ENCODE measurements at places on chromosomes 16 and 17.

DNA sequence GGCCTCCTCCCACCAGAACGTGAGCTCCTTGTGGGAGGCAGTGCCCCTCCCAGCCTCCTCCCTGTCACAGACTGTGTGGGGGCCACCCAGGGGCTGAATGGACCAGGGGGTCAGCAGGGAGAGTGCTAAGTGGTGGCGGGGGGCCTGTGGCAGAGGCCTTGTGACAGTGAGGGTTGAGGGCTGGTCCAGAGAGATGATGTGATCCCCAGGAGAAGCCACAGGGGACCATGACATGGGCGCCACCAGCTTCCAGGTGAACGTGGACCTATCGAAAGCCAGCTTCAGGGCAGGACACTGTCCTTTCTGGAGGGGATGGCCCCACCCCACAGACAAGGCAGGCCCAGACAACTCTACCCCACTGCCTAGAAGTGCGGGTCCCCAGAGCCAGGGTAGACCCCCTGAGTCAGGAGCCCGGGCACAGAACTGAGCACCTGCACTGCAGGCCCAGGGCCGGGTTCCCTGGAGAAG, 3.1 kb downstream of the SPSB3 start:
- DNase-seq, result no peak

GRCh38 chr16:50393858-50394802, 25.3 kb upstream of the BRD7 start:
- DNase-seq, result no peak

GRCh38 chr17:19237389-19238166, 412 bp downstream of the EPN2 start:
- peak; percentile 75 for DNase-seq

GRCh38 chr17:48139944-48140343, 32.4 kb downstream of the SNX11 start:
- DNase-seq, result no peak

DNA sequence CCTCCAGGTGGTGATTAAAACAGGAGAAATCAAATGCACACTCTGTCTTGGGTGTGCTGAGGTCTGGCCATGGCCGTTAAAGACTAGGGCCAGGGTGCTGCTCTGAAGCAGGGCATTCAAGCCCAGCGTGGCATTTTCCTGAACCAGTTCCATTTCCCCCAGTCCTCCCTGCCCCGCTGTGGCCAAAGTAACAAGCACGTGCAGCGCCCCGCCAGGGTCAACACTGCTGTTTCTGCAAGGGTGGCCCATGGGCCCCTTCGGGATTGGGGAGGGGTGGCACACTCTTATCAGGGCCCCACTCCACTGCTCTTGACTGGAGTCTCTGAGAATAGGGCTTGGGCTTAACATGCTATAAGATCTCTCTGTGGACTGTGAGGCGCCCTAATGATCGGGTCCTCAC, 72.9 kb downstream of the IL21R start:
- DNase-seq, result no peak

DNA sequence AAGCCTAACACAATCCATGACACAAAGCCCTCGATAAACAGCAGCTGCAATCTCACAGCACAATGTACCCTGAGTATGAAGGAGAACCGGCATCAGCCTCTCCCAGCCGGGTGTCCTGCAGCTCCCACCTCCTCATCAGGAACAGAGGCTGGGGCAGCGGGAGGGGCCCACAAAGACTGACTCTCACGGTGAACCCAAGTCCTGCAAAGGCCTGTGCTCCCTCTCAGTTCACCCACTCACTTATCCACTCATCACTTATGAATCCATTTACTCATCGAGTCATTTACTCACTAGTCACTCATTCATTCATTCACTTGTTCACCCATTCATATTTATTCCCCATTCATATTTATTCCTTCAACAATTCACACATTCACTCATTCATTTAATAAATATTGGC, 11.6 kb downstream of the ZNF423 start:
- peak; percentile 33 for DNase-seq

DNA sequence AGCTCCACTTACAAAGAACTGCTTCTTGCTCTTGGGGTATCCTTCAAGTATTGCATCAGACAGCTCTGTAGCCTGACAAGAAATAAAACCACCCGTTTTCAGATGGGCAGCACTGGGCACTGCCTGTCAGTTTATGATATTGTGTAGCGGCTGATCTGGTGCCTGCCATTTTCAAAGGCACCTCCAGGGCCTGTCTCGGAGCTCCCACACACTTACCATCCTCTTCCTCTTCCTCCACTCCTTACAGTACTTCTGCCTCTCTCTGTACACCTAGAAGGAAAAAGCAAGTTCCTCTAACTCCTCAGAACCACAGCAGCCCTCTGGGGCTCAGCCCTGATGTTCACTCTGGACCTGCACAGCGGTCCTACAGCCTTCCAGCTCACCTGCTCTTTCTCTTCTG, 4.4 kb downstream of the PSMC3IP start:
- no peak for DNase-seq
